CD14-positive monocyte (primary cell): ENCODE measurements at places on chromosomes 7 and 10. TPM values are rescaled to one million over a fixed set of nuclear protein-coding genes. Genes with fewer than 3 reads are reported as not detected.

- H3K27me3 ChIP-seq, result no peaks in the 10 kb centered on the region
- no peak overlapping the region for H3K27ac ChIP-seq
- no peak for DNase-seq
- H3K4me1 ChIP-seq, result no peaks in the 10 kb centered on the region
- peaks cover 24% of the 10 kb centered on the region for H3K36me3 ChIP-seq
- H3K4me3 ChIP-seq, result no peak overlapping the region
These were observed 22.5 kb upstream of the MMP21 start for GRCh38 chr10:125797994-125798662.

DNA sequence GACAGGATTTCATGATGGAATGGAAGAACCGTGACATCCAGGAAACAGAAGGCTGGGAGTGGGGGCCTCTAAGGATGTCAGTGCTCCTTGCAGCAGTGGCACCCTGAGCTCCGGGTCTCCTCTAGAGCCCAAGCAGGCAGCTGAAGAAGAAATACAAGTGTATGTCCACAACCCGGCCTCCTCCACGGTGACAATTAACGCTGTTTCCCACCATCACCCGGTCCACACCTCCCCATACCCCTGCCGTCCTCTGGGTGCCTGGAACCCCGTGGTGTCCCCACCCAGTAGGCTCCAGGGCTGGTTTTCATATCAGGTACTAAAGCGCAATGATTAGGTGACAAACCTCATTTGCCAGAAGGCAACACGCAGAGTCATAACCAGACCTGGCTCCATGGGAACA lies 30.3 kb downstream of the GRID1 start:
- no peaks in the 10 kb centered on the region for H3K36me3 ChIP-seq
- DNase-seq, result no peak
- H3K27me3 ChIP-seq, result no peaks in the 10 kb centered on the region
- H3K4me1 ChIP-seq, result no peaks in the 10 kb centered on the region
- H3K4me3 ChIP-seq, result no peak overlapping the region

GRCh38 chr10:92849234-92849525 lies 860 bp downstream of the EXOC6 start:
- no peak for DNase-seq
- peak overlapping the region; percentile 67 for H3K4me3 ChIP-seq
- no peaks in the 10 kb centered on the region for H3K27me3 ChIP-seq
- peaks cover 55% of the 10 kb centered on the region for H3K4me1 ChIP-seq
- H3K27ac ChIP-seq, result no peak overlapping the region
- no peaks in the 10 kb centered on the region for H3K36me3 ChIP-seq

- no peak overlapping the region for H3K27ac ChIP-seq
- no peak overlapping the region for H3K4me3 ChIP-seq
- no peaks in the 10 kb centered on the region for H3K27me3 ChIP-seq
- no peaks in the 10 kb centered on the region for H3K36me3 ChIP-seq
- H3K4me1 ChIP-seq, result no peaks in the 10 kb centered on the region
These were observed 92.7 kb downstream of the SEMA3D start for GRCh38 chr7:85094046-85094725.

LOXL4 gene
- 0.05 TPM for polyA plus RNA-seq
